Gastrocnemius medialis (tissue), 4 donors: ENCODE measurements at places on chromosomes 4 and X. TPM values are rescaled to one million over a fixed set of nuclear protein-coding genes. Genes with fewer than 3 reads are reported as not detected.

- no peaks in the 10 kb centered on the region for H3K36me3 ChIP-seq
- no peaks in the 10 kb centered on the region for H3K27me3 ChIP-seq
Measured at GRCh38 chr4:56289934-56290333, 97.4 kb downstream of the AASDH start.

- no peaks in the 10 kb centered on the region for H3K27me3 ChIP-seq
- no peak overlapping the region for H3K4me3 ChIP-seq
- H3K36me3 ChIP-seq = no peaks in the 10 kb centered on the region
- no peak overlapping the region for H3K27ac ChIP-seq
- no peaks in the 10 kb centered on the region for H3K4me1 ChIP-seq
Measured at GRCh38 chrX:20664131-20664530, 397.4 kb upstream of the RPS6KA3 start.

GRCh38 chrX:47296766-47297365, 64.1 kb downstream of the USP11 start:
- no peaks in the 10 kb centered on the region for H3K4me1 ChIP-seq
- no peak overlapping the region for H3K4me3 ChIP-seq
- no peak overlapping the region for H3K27ac ChIP-seq
- H3K36me3 ChIP-seq = no peaks in the 10 kb centered on the region
- peaks cover 12% of the 10 kb centered on the region for H3K27me3 ChIP-seq

- no peaks in the 10 kb centered on the region for H3K4me1 ChIP-seq
- no peak overlapping the region for H3K4me3 ChIP-seq
- DNase-seq = no peak
- H3K36me3 ChIP-seq = no peaks in the 10 kb centered on the region
- no peaks in the 10 kb centered on the region for H3K27me3 ChIP-seq
Measured at GRCh38 chr4:81601358-81601694, 129.6 kb upstream of the RASGEF1B start.

DNA sequence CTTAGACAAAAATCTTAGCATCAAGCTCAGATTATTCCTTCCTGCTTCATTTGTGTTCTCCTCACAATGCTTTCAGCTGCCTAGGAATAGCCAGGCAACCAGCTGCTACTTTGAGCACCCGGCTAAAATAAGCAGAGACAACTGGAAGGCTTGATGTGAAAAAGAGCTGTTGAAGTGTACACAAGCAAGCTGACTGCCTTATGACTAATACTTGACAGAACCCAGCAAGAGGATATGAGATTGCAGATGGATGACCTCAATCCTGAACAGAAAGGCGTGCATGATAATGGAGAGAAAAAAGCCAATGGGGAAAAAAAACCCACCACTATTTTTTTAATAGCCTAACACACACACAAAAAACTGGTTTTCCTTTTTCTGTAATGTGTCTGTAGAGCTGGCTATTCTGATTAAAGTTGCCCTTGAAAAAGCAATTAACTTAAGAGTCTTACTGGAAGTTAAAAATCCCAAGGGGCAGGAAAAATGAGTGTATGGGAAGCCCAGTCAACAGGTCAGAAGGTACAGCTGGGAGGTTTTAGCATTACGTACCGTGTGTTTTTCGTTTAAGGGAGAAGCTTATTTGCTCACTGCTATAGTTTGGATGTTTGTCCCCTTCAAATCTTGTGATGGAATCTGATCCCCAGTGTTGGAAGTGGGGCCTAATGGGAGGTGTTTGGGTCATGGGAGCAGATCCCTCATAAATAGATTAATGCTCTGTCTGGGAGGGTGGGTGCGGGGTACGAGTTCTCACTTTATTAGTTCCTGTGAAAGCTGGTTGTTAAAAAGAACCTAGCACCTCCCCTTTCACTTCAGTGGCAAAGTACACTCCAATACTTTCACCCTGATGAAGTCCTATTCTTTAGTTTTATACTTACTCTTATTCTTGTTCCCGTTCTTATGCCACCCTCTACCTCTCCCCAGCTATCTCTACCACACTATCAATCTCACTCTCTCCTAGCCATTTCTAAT, 37.1 kb upstream of the HERC6 start:
- no peaks in the 10 kb centered on the region for H3K27me3 ChIP-seq
- no peak overlapping the region for H3K4me3 ChIP-seq
- H3K27ac ChIP-seq = peak overlapping the region; percentile 90
- no peaks in the 10 kb centered on the region for H3K36me3 ChIP-seq
- peak; percentile 55 for DNase-seq
- H3K4me1 ChIP-seq = peaks cover 9% of the 10 kb centered on the region

DNA sequence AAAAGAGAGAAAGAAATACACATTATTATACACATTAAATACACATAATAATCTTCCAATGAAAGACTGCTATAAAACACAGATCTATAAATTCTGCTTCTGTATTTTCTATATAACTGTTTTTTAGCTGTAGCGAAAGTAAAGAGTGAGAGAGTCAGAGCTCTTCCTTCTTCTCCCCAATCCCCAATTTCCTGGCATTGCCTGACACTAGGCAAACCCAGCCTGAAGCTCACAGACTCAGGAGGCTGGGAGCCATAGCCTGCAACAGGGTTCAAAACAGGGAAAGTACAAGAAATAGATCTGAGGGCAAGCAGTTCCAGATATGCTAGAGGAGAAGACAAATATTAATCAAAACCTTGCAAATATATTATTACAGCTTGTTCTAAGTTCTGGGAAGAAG, 201.6 kb downstream of the HNRNPD start:
- H3K27ac ChIP-seq = no peak overlapping the region
- no peak for DNase-seq
- no peaks in the 10 kb centered on the region for H3K4me1 ChIP-seq
- H3K36me3 ChIP-seq = no peaks in the 10 kb centered on the region
- H3K27me3 ChIP-seq = no peaks in the 10 kb centered on the region

GRCh38 chrX:119647552-119648420, 41.6 kb upstream of the NKRF start:
- no peaks in the 10 kb centered on the region for H3K4me1 ChIP-seq
- DNase-seq = no peak
- no peaks in the 10 kb centered on the region for H3K36me3 ChIP-seq
- no peaks in the 10 kb centered on the region for H3K27me3 ChIP-seq
- H3K4me3 ChIP-seq = no peak overlapping the region

- no peak for DNase-seq
- no peak overlapping the region for H3K27ac ChIP-seq
- H3K36me3 ChIP-seq = peaks cover 91% of the 10 kb centered on the region
- H3K4me3 ChIP-seq = no peak overlapping the region
- no peaks in the 10 kb centered on the region for H3K27me3 ChIP-seq
Measured at GRCh38 chr4:102612824-102613366, 111.7 kb downstream of the NFKB1 start.

DNA sequence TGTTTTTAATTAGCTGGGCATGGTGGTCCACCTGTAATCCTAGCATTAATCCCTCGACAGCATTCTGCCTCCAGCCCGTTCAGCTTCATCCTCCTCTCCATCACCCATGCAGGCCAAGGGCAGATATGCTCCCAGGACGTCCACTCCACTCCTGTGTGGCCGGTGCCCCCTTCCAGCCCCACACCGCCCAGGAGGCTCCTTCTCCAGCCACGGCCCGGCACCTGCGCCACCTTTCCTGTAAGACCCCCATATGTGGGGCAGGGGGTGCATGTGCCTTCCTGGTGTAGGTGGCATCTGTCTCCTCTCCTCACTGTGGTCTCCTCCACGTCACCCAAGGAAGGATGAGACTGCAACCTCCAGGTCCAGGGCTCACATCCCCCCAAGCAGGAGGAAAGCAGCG, 57.0 kb upstream of the MXD4 start:
- DNase-seq = no peak
- H3K27ac ChIP-seq = no peak overlapping the region
- no peaks in the 10 kb centered on the region for H3K27me3 ChIP-seq
- H3K36me3 ChIP-seq = no peaks in the 10 kb centered on the region

DNA sequence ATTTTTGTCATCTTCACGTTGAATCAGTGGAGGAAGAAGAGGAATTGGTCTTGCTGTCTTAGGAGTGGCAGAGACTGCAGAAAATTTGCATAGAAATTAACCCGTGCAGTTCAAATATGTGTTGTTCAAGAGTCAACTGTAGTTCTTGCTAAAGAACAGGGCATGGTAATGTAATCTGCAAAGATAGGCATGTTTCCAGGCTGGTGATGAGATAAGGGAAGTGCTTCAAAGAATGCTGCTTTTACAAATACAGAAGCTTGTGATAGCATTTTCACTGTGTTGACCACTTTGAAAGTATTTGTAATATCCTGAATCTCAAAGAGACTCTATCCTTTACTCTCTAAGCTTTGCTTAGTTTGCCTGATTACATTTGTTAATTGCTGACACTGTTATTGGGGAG, 60.1 kb downstream of the PRRG1 start:
- no peak overlapping the region for H3K27ac ChIP-seq
- no peak overlapping the region for H3K4me3 ChIP-seq
- no peak for DNase-seq
- no peaks in the 10 kb centered on the region for H3K36me3 ChIP-seq

DNA sequence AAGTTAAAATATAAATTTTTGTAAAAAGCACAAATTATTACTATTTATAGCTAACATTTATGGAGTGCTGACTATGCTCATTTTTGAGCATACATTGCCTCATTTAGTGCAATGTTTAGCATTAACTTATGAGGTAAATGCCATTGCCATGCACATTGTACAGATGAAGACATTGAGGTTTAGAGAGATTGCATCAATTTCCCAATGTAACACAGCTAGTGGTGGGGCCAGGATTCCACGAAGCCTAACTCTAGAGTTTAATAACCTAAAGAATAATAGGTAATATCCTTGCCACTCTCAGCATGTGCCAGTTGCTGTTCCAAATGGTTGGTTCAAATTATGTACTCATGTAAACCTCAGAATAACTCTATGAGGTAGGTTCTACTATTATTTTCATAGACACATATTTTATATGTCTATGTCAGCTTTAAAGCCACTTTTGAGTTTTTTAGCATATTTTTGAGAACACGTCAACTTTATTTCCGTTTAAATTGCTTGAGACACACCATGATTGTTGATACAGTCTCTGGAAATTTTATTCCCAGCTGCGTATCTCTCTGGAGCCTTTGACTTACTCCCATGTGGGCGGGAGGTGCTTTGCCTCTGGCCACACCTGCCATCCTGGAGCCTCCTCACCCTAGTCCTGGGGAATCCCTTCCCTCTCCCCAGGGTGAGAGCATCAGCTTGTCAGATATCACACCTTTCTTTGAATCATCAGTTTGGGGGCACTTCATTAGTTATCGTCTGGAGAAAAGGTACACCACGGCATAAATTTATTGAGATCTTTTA, 10.8 kb upstream of the ADH1A start:
- peaks cover 10% of the 10 kb centered on the region for H3K4me1 ChIP-seq
- no peak for DNase-seq
- peak overlapping the region; percentile 56 for H3K27ac ChIP-seq
- no peaks in the 10 kb centered on the region for H3K36me3 ChIP-seq

DNA sequence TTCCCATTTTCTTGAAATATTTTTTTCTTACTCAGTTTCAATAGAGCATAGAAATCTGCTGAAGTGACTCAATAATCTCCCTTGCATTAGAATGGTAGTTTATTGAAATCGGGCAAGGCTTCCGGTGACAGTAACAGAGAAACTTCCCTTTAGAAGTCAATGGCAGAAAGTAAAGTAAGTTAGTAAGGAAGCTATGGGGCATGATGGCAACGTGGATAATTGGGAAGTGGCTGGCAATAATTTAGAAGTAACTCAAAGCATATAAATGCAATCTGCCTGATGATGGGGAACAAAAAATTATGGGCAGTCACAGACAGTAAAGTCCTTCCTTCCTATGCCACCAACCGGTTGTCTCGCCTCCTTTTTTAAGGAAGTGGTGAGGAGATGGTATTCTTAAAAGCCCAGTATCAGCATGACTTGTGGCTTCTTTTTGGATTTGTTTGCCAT, 7.6 kb downstream of the CYBB start:
- no peaks in the 10 kb centered on the region for H3K27me3 ChIP-seq
- no peak overlapping the region for H3K27ac ChIP-seq
- H3K4me1 ChIP-seq = no peaks in the 10 kb centered on the region
- H3K4me3 ChIP-seq = no peak overlapping the region
- DNase-seq = no peak

DNA sequence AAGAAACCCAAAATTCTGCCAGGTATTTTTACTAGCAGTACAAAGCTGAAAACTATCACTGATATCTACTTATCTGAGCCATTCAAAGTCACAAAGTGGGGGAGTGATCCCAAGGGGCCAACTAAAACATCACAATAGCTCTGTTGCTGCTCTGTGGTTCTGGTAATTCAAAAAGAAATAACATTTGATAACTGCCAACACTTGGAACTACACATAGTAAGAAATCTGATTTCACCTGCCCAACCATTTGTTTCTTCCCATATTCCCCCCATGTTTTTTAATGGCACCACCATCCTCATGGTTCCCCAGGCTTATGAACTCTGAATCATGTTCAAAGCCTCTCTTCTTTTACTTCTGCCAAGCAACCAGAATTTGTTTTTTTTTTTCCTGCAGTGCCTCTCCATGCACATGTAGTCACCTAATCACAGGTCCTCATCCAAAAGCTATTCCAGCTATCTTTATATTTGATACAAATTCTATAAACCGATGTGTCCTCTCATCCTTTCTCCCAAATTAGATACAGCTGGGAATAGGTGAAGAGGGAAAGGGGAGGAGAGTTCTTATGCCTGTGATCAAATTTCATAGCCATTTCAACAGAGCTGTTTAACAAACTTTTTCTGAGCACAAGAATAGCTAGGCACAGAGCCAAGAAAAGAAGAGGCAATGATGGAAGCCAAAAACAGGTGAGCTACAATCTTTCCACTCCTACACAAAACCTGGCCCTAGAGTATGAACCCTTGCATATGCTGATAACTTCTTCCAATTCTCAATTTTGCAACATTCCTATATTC, 7.7 kb downstream of the AMMECR1 start:
- H3K4me3 ChIP-seq = no peak overlapping the region
- no peaks in the 10 kb centered on the region for H3K36me3 ChIP-seq
- no peak overlapping the region for H3K27ac ChIP-seq
- H3K4me1 ChIP-seq = no peaks in the 10 kb centered on the region
- H3K27me3 ChIP-seq = no peaks in the 10 kb centered on the region

GRCh38 chrX:96985046-96985445, 101.3 kb downstream of the RPA4 start:
- no peak overlapping the region for H3K27ac ChIP-seq
- H3K27me3 ChIP-seq = no peaks in the 10 kb centered on the region
- no peaks in the 10 kb centered on the region for H3K4me1 ChIP-seq
- H3K36me3 ChIP-seq = no peaks in the 10 kb centered on the region

GRCh38 chrX:154531626-154532025, 15.0 kb downstream of the G6PD start:
- H3K27ac ChIP-seq = no peak overlapping the region
- peaks cover 17% of the 10 kb centered on the region for H3K4me1 ChIP-seq
- H3K27me3 ChIP-seq = no peaks in the 10 kb centered on the region
- H3K36me3 ChIP-seq = peaks cover 18% of the 10 kb centered on the region
- no peak for DNase-seq
- no peak overlapping the region for H3K4me3 ChIP-seq

- no peaks in the 10 kb centered on the region for H3K4me1 ChIP-seq
- H3K27ac ChIP-seq = no peak overlapping the region
- no peak overlapping the region for H3K4me3 ChIP-seq
- H3K27me3 ChIP-seq = no peaks in the 10 kb centered on the region
Measured at GRCh38 chr4:25663781-25664180, 8.1 kb downstream of the SLC34A2 start.

Gene PLP2
- total RNA-seq = 51.8 TPM

Gene BEX2
- total RNA-seq = 1.0 TPM

Gene BCORL1
- total RNA-seq = 2.1 TPM

Gene HSFX3
- not detected for total RNA-seq

Gene COL4A6
- 0.53 TPM for total RNA-seq

Gene RPS6KA3
- 65.6 TPM for total RNA-seq

Gene GPM6B
- 3.1 TPM for total RNA-seq
